ENCODE measurements at places on chromosomes 11 and 22.
A peak's percentile ranks its signal among the peaks of the same experiment; 100 is the strongest.

- no peak for DNase-seq
Observed at GRCh38 chr11:16787035-16787742, 48.7 kb downstream of the C11orf58 start.

DNA sequence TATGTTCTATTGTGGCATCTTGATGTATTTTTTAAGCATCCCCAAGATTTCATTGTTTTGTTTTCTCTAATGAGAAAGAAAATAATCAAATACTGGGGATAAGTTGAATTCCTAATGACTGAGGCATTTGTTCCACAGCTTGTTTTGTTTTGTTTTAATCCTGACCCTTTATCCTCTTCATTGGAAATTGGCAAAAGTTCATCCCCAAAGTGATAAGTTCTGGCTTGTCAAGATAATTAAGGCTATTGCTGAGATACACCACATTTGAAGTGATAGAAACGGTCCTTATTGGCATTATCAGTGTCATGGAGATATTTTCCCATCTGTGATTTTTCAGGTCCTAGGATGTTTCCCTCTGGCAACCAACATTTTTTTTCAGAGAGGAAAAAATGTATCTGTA, 65.0 kb downstream of the SLC36A4 start:
- DNase-seq, result no peak

DNA sequence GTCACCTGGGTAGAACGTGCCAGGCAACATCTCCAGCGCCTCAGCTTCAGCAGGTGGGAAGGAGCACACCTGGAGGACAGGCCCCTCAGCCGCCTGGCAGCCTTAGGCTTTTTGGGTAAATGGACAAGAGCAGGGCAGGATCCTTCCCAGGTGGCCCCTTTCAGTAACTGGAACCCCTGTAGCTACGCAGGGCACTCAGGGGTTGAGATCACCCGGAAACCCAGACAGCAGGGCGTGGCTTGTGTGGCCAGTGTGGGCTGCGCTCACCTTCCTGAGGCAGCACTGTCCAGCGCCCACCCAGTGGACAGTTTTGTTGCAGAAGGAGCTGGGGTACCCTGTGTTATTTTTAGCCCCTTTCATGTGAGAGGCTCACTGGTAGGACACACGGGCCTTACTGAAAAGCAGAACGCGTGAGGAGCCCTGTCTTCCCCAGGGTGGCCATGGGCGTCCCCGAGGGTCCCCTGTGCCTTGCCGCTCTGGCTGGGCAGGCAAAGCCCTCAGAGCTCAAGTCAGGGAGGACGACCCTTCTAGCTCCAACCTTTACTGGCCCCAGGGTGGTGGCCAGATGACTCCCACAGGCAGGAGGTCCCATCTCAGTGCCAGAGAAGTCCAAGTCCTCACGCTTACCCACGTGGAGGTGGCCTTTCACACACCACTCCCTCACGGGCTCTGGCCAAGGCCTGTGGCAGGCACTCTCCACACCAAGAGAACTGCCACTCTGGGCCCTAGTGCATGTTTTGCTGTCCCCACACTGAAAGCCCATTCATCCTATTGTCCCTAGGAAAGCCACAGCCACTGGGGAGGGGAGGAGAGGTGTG, 75.8 kb downstream of the CTTN start:
- no peak for DNase-seq

GRCh38 chr11:10377183-10377582, 72.3 kb downstream of the ADM start:
- DNase-seq, result peak; percentile 22

GRCh38 chr11:10295064-10295901, 1.3 kb upstream of the SBF2 start:
- no peak for DNase-seq

GRCh38 chr11:83191491-83191890, 2.0 kb upstream of the ANKRD42 start:
- DNase-seq, result no peak

- DNase-seq, result no peak
Observed at GRCh38 chr11:71294846-71295600, 42.6 kb upstream of the SHANK2 start.

- peak; percentile 74 for DNase-seq
Observed at GRCh38 chr11:67436459-67437081, 912 bp downstream of the PTPRCAP start.

GRCh38 chr11:38182126-38182866, 1584.3 kb upstream of the RAG2 start:
- DNase-seq, result no peak

- no peak for DNase-seq
Observed at GRCh38 chr11:44359162-44359561, 49.2 kb upstream of the ALX4 start.

DNA sequence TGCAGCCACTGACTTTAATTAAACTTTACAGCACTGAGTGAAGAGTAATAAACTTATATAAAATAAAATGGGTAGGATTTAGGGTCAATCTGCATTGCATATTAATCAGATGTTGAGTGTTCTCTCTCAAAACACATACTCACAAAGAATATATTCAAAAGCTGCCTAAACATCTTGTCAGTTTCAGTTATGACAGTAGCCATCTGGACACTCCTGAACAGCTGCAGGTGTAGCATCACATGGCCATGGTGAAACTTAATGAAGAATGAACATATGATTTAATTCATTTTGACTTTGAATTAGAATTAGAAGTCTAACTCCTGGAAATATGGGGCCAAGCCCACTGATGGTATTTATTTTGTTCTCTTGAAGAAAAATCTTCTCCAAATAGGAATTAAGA, 684.3 kb upstream of the RAG2 start:
- DNase-seq, result no peak

DNA sequence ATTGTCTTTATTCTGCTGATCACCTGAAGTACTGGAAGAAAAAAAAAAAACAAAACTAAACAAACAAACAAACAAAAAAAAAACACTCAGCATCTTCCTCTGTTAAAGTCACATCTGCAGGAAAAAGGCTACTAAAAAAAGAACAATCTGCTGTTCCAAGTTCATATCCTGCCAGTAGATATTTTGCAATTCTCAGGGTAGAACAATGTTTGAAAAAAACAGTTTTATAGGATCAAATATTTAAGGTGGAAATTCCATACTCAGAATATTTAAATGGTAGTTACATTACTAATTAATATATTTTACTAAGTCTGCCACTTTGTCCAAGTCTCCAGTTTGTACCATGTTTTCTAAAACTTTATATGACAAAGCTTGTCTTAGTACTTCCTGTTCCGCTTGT, 175.2 kb downstream of the SBF2 start:
- no peak for DNase-seq

DNA sequence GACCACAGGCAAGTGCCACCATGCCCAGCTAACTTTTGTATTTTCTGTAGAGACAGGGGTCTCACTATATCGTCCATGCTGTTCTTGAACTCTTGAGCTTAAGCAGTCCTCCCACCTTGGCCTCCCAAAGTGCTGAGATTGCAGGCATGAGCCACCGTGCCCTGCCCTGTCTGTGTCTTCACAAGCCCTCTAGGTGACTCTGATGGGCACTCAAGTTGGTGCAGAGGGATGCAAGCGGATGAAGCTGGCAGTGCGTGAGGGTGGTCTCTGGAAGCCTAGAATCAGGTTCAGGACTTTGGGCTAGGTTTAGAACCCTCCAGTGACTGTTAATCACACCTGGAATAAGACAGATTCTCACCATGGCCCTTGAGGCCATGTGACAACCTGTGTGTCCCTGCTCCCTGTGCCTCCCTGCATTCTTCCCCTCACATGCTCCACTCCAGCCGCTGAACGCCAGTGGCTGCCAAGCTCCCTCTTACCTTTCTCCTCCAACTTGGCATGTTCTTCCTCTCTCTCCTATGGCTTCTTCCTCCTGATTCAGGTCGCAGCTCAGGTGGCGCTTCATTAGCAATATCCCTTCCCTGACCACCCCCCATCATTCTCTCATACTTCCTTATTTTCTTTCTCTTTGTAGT, 242.3 kb upstream of the TBCEL start:
- DNase-seq, result no peak

DNA sequence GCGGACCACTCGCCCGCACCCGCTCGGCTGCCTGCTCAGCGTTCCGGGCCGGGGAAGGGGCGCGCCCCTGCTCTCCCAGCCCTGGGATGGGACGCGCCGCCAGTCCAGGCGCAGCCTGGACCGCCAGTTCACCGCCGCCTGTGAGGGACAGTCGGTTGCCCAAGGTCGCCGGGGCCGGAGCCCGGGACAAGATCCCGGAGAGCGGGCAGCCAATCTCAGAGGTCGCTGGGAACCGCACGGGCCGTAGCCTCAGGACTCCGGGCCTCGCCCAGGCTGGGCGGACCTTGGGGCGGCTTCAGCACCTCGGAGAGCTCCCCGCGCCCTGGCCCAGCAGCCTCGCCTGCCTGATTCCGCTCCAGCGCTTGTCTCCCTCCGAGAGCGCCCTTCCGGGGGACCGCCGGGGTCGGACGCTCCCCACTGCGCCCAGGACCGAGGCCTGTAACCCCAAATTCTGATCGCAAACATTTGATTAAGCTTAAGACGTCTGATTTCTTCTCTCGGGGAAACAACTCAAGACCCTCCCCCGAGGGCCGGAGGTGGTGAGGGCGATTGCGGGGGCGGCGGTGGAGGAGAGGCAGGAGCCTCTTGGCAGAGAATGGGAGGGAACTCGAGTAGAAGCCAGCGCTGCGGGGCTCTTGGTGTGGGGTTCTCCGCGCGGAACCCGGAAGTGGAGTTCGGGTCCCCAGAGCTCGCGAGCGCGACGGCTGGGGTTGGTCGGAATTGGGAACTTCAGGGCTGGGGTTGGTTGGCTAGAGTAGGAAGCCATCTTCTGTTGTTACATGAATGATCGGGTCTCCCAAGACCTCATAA, 1.1 kb upstream of the CHRM4 start:
- DNase-seq, result peak; percentile 83

GRCh38 chr22:19479355-19480172, at the start of gene CDC45:
Gene CDC45, plus strand, starts transcription at chr22:19479920. Its CDS starts 49 bp downstream, at chr22:19479969.
- peak; percentile 92 for DNase-seq

GRCh38 chr11:103927535-103927934, 108.9 kb upstream of the DDI1 start:
- peak; percentile 58 for DNase-seq

DNA sequence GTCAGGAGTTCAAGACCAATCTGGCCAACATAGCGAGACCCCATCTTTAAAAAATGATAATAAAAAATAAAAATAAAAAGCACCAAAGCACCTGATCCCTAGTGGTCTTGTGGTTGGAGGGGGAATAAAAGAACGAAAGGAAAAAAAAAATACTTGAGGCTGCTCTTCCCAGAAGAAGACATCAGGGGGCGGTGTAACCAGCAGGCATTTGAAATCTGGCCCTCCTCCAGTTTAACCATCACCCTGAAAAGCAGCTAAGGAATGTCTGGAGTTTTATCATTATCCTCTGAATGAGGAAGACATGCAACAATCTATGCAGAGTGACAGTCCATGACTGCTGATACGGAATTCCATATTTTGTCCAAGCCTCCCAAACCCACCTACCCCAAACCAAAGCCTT, 5.6 kb upstream of the KCTD17 start:
- no peak for DNase-seq

- no peak for DNase-seq
Observed at GRCh38 chr22:24796860-24797259, 9.2 kb upstream of the SGSM1 start.

Data from DMS53 (cell line).